ENCODE measurements at places on chromosomes 4 and X.
A peak's percentile ranks its signal among the peaks of the same experiment; 100 is the strongest.

- peak; percentile 5 for DNase-seq
These were observed 7.8 kb downstream of the RBM47 start for GRCh38 chr4:40621592-40622512.

DNA sequence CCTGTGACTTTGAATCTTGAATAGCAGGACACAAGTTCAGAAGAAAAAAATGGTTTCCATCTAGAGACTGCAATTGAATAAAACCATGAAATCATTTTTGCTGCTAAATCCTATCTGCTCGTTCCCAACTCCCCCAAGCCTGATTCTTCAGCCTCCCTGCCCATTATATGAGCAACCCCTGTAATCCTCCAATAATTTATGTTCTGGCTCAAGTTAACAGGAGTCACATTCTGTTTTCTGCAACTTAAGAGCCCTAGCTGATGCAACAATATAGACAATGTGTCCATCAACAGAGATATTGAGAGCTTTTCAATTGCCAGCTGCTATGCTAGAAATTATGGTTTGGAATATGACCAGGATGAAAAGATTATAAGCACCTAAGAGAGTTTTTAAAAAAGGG lies 84.1 kb downstream of the LDB2 start:
- no peak for DNase-seq

- DNase-seq = no peak
These were observed 652.1 kb upstream of the AADAT start for GRCh38 chr4:170741856-170742255.

DNA sequence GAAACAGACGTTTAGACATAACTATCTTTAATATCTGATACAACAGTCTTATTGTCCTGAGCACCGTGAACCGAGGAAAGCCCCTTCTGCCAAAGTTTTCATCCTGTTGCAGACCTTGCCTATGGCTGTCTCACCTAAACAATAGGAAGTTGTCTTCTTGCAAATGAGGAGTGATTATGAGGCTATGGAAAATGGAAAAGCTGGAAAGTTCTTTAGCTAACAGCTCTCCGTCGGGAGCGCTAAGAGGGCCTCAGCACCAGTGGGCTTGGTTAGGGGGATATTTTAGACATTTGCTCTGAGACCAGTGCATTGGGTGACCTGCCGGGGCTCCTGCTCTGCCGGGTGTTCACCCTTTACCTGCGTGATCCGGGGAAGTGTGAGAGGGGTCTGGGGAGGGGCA lies 28.4 kb downstream of the TMEM131L start:
- no peak for DNase-seq

DNA sequence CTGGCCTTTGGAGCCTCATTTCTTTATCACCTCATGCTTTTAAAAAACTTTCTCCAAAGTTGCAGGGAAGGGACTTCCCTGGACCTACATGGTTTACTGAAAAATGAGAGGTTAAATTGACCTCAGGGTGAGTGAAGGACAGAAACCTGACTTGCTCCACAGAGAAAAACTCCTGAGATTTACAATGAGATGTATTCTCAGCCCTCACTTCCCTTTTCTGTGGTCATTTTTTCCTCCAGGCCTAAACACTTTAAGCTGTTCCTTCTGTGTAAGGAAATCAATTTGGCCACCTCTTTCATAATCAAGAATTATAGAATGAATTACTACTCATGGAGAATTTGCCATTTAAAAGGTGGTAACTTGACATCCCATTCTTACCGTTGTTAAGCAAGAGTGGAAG lies 77.9 kb downstream of the HPGD start:
- DNase-seq = no peak

GRCh38 chrX:101263766-101264165 lies 27.4 kb downstream of the TAF7L start:
- no peak for DNase-seq

- DNase-seq = no peak
These were observed 84.5 kb upstream of the UXT start for GRCh38 chrX:47743504-47743903.

DNA sequence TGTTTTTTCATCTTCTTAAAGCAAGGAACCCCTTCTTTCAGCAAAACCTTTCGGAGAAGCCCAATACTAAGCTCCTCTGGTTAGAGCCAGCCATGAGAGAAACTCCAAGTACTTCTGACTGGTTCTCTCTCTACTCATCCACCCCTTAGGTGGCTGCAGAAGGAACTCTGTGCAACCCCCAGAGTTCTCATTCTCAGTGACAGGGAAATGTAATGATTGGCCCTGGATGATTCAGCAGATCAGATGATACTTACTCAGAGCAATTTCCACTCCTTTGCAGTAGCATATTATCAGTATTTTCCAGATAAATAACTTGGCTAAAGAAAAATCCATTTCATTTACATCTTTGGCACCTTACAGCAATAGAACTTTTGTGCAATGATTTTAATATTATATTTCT lies 3.2 kb downstream of the SPP1 start:
- no peak for DNase-seq

GRCh38 chr4:149110481-149110880 lies 668.3 kb upstream of the NR3C2 start:
- DNase-seq = no peak

DNA sequence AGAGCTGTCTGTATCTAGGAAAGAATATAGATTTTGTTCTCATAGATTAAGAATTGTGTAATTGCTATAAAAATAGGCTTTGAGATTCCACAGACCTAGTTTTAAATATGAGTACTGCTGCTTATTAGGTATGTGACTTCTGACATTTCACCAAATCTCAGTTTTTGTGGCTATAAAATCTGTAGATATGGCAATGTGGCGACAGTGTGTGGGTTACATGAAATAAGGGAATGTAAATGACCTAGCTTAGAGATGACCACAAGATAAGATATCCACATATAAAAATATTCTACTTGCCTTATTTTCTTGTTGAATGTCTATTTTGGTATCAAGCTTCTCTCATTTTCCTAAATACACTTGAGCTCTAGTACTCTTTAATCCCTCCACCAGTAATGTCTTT lies 193.8 kb downstream of the UNC5C start:
- DNase-seq = no peak

GRCh38 chr4:83387012-83387411 lies 52.4 kb upstream of the HPSE start:
- no peak for DNase-seq

GRCh38 chr4:158250321-158250720 lies 40.0 kb downstream of the TMEM144 start:
- DNase-seq = no peak

Measured in NCI-H69 (cell line).